ENCODE measurements at places on chromosomes 6 and 20.

- no peak for DNase-seq
Measured at GRCh38 chr6:42984924-42985475, 630 bp downstream of the PPP2R5D start.

DNA sequence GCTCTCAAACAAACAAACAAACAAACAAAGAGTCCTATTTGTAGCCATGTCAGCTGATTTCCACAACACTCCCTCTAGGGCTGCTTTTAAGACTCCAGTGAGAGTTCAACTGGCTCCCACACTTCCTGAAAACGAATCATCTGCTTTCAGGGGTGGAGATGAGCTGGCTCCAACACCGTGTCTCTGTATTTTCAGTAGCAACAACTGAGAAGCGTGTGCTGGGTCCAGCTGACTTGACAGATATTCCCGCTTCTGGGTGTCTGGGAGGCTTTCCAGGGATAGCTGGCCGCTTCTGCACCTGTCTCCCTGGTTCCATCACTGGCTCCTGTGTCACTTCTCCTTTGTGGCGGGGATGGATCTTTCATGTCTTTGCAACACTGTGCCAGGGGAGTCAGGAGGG is 272.5 kb upstream of the SOX4 start:
- no peak for DNase-seq

GRCh38 chr6:153942361-153942760 is 96.7 kb upstream of the OPRM1 start:
- no peak for DNase-seq

DNA sequence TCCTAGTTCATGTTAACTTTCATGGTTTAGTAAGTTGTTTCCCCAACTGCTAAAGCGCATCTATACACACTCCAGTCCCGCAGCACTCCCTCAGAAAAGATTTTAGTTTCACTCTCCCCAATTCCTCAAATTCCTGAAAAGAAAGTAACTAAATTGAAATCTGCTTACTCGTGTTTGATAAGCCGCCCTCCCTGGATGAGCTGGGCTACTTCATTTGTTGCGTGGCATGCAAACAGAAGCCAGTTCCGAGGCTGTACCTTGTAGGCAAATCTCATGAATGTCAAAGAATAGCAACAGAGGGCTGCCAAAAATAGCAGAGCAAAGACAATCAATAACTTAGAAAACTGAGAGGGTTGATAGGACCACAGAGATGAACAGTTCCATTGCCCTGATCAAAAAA is 16.9 kb downstream of the MPC1 start:
- DNase-seq, result no peak

GRCh38 chr20:63641146-63641791 is 12.0 kb downstream of the STMN3 start:
- DNase-seq, result peak; percentile 65

DNA sequence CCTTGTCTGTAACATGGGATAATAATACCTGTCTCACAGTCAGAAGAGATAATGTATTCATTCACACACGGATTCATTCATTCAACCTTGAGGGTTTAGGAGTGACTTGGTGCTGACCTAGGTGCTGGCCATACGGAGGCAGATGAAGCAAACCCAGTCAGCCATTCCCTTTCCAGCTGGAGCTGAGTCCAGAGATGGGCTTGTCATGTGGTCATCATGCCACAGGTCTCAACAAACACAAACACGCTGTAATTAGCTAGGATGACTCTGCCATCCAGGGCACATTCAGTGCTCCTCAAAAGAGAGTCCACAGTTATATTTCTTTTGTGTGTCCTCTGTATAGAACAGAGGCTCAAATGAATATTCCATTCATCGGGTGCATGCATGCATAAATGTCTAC is 19.5 kb upstream of the PRELID3B start:
- no peak for DNase-seq

DNA sequence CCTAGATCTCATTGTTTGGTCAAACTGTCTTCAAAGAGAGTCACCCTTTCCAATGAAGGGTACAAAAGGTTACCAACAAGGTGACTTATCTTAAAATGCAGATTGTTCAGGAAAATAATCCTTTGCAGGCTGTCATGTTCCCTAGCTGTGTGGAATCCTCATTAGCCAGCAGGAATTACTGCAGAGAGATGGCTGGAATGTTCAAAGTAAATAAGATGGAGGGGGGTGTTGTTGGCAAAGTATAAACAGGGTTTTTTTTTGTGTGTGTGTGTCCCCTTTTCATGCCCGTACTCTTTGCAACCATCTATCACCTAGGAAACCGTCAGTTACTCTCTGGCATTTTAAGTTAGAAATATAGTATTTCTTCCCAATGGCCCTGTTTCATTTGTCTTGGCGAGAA is 6.5 kb downstream of the NEDD9 start:
- no peak for DNase-seq

DNA sequence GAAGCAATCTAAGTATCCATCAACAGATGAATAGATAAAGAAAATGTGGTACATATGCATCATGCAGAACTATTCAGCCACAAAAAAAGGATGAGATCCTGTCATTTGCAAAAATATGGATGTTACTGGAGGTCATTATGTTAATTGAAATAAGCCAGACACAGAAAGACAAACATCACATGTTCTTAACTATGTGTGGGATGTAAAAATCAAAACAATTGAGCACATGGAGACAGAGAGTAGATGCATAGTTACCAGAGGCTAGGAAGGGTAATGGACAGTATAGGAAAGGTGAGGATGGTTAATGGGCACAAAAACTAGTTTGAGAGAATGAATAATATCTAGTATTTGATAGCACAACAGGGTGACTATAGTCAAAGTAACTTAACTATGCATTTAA is 26.3 kb downstream of the GGTLC1 start:
- DNase-seq, result no peak

DNA sequence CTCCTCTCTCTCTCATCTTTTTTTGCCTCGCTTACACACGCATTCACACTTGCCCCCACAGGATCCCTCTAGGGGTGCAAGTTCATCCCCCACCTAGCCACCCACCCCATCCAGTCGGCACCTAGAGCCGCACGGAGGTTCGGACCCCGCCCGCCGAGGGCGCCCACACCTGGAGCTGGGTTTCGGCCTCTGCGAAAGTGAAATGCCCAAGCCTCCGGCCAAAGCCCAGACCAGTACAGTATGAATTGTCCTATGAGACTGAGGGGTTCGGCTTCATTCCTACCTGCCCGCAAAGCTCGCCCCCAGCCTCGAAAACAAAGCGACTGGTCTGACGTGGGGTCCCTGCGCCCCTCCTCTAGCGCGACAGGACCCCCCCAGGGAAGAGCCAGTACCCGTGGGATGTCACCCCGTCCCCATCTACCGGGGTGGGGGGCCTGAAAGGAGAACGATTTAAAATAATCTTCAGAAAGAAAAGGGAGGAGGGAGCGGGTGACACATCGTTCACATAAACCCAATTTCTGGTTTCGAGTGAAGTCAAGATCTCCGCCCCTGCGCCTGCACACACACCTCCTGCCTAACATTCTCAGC is 1.5 kb downstream of the TFAP2A start:
- no peak for DNase-seq

GRCh38 chr6:110357298-110357663 is 868 bp downstream of the METTL24 start:
- DNase-seq, result no peak

- peak; percentile 70 for DNase-seq
Measured at GRCh38 chr20:33915726-33916331, 77.9 kb upstream of the RALY start.

DNA sequence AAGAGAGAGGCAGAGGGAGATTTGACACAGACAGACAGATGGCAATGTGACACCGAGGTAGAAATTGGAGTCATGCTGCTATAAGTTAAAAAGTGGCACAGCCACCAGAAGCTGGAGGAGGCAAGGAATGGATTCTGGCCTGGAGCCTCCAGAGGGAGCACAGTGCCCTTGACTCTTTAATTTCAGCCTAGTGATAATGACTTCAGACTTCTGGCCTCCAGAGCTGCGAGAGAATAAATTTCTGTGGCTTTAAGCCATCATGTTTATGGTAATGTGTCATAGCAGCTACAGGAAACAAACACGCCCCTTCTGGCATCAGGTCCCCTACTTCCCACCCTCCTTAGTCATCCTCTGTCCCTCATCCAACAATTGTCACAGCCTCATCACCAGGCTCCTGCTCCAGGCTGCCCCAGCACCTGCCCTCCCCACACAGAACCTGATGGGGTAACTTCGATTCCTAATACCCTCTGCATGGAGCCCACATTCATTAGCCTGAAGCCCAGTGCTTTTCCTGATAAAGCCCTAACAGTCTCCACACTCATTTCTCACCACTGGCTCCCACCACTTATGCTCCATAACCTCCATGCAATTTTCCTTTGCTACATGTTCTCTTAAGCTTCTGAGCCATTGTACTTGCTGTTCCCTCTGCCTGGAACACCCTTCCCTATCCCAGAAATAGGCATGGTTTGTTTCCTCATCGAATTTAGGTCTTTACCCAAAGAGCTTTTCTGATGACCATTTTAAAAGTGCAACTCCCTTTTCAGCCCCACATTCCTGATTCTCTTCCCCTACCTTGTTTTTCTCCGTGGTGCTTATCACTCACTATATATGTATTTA is 69.7 kb upstream of the TOX2 start:
- no peak for DNase-seq

DNA sequence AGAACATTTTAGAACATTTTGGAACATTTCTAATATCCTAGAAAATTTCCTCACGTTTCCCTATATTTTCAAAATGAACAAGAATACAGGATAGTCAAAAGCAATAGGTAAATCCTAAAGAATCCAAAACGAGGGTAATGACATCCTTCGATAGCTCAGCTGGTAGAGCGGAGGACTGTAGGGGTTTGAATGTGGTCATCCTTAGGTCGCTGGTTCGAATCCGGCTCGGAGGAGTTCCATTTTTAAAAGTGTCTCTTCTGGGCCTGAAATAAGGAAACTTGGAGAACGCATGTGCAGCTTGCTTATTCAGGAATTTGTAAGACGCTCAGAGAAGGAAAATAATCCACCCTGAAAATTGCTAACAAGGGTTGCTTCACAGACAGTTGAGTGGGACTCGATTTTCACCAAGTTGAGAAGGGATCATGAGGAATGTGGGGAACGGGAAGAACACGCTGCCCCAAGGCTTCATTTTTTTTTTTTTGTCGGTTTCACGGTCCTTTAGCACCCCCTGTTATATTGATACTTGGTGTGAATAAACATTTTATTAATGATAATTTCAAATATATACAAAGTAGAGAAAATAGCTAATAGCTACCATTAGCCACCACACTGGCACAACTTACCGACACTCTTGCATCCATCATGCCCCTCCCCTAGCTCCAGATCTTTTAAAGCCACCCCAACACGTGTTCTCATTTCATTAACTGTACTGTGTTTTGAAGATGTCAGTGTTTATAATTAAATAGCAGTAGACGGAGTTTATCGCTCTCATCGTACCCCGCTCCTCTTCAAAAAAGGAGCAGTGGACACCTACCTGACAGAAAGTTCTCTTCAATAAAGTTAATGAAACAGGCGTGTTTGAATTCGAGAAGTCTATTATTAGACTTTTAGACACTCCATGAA is 1.8 kb upstream of the ABT1 start:
- no peak for DNase-seq

DNA sequence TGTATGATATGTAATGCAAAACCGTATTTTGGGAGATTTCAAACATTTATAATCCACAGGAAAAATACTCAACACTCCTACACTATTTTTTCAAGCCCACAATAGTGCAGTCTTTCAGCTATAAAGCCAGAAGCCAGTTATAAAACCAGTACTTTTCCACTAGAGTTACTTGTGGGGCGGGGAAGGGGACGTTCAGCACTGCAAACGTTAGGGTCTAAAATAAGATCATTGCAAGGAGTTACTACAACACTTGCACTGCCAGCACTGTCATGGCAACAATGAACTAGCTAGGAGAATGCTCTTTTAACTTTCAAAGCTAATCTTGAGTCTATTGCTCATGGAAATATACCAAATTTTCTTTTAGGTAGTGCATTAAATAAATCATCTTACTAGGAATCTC is 14.7 kb downstream of the SESN1 start:
- DNase-seq, result no peak

DNA sequence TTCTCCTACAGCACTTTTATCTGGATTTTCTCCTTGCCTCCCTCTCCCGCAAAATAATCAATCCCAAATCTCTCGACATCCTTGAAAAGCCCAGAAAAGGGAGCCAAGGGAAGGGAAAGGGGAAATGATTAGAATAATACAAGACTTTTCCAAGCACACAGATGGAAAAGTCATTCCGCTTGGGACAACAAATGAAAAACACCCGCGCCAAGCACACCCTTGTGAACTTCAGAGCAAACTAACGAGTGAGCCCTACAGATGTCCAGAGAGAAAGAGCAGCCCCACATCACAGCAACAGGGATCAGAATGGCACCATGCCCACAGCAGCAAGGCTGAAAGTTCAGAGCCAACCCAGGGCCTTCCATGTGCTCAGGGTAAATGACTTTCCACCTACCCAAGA is 49.6 kb downstream of the NINL start:
- no peak for DNase-seq

GRCh38 chr20:60589623-60590022 is 631.4 kb downstream of the CDH26 start:
- DNase-seq, result no peak

DNA sequence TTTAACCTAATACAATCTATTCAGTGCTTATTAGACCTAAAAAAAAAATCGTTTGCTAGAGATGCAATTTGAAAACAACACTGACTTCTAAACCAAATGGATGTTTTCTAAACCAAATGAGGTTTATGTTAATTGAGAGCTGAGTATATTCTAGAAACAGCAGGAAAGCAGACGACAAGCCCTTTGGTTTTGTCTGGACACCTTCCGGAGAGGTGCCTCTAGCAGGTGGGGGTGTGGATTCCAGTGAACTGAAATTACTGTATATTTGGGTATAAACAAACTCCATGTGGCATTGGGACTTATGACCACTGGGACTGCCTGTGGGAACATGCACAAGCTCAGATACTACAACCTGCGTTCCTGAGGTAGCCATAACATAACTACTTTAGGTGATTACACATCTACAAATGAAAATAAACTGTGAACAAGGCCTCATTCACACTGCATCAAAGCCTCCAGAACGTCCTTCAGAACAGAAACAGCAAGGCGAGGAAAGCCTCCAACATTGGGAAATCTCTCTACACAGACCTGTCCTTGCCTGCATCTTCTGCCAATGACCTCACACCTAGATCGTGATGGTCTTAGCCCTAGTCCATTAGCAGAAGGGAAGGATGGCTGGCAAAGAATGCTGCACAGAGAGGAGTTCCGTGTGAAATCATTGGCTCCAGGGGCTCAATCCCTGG is 206.8 kb upstream of the FOXQ1 start:
- no peak for DNase-seq

DNA sequence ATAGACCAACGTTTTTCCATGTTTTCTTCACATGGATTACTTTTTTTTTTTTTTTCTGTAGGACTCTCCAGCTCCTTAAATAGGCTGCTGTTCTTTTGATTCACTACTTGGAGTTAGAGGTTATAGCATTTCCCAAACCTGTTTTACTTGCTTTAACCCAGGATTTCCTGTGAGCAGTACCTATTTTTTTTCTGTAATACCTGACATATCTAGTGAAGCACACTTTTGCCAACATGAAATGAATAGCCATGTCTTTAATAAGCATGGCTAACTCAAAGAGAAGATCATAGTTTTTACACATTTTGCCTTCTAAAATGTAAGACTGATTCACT is 137.0 kb downstream of the FOXA2 start:
- no peak for DNase-seq

GRCh38 chr6:51678905-51679620 is 408.4 kb downstream of the PKHD1 start:
- no peak for DNase-seq

All from GM13977 (cell line).